Activated naive CD8-positive, alpha-beta T cell treated with anti-CD3 and anti-CD28 coated beads, Interleukin-2, amount 10 ng/mL, durations not matched to agents 7 days and 5 days (primary cell): ENCODE measurements at places on chromosomes 2 and 18. TPM values are rescaled to one million over a fixed set of nuclear protein-coding genes. Genes with fewer than 3 reads are reported as not detected.
A peak's percentile ranks its signal among the peaks of the same experiment; 100 is the strongest.

DNA sequence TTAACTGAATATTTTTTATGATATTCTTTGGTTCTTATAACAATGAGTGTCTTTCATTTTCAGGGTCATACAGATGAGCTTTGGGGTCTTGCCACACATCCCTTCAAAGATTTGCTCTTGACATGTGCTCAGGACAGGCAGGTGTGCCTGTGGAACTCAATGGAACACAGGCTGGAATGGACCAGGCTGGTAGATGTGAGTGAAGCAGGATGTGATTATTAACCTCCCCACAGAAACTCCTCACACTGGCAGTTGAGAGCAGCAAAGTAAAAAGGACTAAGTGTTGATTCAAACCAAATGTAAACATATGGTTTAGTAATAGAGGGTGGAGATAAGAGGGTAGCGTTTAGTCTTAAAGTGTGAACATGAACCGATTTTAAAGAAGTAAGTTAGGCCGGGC is 57.8 kb downstream of the COX7A2L start:
- DNase-seq, result no peak
- H3K27me3 ChIP-seq, result no peaks in the 10 kb centered on the region
- H3K27ac ChIP-seq, result no peak overlapping the region
- peaks cover 48% of the 10 kb centered on the region for H3K36me3 ChIP-seq
- H3K4me1 ChIP-seq, result peaks cover 23% of the 10 kb centered on the region

GRCh38 chr2:100397976-100398375 is 19.5 kb downstream of the CHST10 start:
- no peaks in the 10 kb centered on the region for H3K4me1 ChIP-seq
- H3K36me3 ChIP-seq, result peaks cover 2% of the 10 kb centered on the region
- no peak overlapping the region for H3K4me3 ChIP-seq
- DNase-seq, result no peak

DNA sequence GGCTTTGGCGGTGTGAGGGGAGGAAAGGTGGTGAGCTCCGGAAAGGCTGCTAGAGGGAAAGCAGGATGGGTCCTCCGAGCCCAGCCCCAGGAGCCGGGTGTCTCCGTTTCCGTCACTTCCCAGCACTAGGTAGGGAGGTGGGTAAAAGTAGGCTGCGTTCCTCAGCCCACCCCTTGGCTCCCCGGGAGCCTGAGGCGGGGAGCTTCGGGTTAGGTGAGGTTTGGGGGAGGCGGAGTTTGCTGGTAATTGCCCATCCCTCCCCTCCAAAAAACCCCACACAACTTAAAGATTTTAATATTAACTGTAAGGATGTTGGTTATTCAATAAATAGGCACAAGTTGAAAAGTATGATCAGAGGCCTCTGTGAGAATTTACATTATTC is 552 bp upstream of the ATF2 start:
- H3K4me3 ChIP-seq, result peak overlapping the region; percentile 93
- no peaks in the 10 kb centered on the region for H3K27me3 ChIP-seq
- H3K36me3 ChIP-seq, result peaks cover 7% of the 10 kb centered on the region
- DNase-seq, result no peak
- peak overlapping the region; percentile 91 for H3K27ac ChIP-seq
- H3K4me1 ChIP-seq, result peaks cover 20% of the 10 kb centered on the region

- peak overlapping the region; percentile 92 for H3K4me3 ChIP-seq
- H3K36me3 ChIP-seq, result peaks cover 3% of the 10 kb centered on the region
- H3K27ac ChIP-seq, result peak overlapping the region; percentile 81
- peaks cover 10% of the 10 kb centered on the region for H3K4me1 ChIP-seq
Measured at GRCh38 chr2:200509235-200509611, 645 bp downstream of the KCTD18 start.

DNA sequence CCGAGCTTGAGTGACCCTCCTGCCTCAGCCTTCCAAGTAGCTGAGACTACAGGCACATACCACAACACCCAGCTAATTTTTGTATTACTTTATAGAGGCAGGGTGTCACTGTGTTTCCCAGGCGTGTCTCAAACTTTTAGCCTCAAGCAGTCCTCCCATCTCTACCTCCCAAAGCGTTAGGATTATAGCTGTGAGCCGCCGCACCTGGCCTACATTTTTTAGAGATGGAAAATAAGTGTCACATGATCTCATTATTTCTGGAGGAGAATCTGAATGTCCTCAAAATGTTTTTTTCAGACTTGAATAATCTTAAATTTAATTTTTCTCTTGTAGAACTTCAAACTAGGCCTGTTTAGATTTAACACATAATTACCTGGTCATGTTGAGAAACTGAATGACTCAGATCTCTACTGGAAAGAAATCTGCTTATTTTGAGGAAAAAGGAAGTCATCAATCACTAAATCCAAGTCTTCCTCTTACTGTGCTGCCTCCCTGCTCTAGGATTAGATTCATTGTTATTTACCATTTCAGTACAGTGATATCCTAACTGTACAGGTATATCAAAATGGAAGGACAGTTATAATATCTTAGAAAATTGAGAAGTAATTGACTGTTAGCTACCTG is 92.4 kb downstream of the COX7A2L start:
- no peak overlapping the region for H3K27ac ChIP-seq
- no peak overlapping the region for H3K4me3 ChIP-seq
- peaks cover 14% of the 10 kb centered on the region for H3K36me3 ChIP-seq
- H3K4me1 ChIP-seq, result peaks cover 11% of the 10 kb centered on the region
- H3K27me3 ChIP-seq, result no peaks in the 10 kb centered on the region
- DNase-seq, result no peak

TFCP2L1 gene
- 0.06 TPM for total RNA-seq
